Fibroblast of the aortic adventitia (primary cell): ENCODE measurements at places on chromosomes 7 and 10.

DNA sequence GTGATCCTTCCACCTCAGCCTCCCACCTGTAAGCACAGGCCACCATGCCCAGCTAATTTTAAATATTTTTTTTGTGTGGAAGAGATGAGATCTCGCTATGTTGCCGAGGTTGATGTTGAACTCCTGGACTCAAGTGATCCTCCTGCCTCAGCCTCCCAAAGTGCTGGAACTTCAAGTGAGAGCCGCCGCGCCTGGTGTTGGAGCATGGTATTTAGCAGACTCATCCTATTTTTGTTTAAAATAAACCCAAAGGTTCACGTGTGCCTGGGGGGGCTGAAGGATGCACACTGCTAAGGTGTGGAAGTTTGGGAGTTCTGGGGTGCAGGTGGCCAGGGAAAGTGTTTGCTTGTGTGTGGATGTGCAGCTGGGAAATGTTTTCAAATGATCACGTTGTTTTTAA lies 18.1 kb downstream of the PDGFA start:
- no peak for DNase-seq

DNA sequence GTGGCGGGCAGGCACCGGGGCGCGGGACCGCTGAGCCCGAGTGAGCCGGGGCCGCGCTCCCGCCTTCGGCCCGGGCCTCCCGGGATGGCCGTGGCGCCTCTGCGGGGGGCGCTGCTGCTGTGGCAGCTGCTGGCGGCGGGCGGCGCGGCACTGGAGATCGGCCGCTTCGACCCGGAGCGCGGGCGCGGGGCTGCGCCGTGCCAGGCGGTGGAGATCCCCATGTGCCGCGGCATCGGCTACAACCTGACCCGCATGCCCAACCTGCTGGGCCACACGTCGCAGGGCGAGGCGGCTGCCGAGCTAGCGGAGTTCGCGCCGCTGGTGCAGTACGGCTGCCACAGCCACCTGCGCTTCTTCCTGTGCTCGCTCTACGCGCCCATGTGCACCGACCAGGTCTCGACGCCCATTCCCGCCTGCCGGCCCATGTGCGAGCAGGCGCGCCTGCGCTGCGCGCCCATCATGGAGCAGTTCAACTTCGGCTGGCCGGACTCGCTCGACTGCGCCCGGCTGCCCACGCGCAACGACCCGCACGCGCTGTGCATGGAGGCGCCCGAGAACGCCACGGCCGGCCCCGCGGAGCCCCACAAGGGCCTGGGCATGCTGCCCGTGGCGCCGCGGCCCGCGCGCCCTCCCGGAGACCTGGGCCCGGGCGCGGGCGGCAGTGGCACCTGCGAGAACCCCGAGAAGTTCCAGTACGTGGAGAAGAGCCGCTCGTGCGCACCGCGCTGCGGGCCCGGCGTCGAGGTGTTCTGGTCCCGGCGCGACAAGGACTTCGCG lies 534 bp downstream of the FZD9 start:
- no peak for DNase-seq

DNA sequence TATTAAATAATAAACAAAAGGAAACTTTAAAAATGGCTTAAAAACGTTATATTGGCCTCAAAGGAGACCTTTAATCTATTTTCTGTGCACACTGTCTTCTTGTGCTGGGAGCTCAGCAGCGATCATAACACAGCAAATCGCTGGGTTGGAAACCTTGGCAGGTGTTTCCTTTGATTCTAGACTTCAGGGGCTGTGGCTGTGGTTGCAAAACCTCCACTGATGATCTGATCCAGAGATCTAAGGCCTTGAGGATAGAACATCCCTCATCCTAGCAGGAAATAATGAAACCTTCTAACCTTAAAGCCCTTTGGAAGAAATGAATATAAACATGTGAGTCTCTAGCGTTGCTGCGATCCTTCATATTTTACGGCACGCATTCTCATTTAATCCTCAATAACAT lies 29.8 kb downstream of the CDHR3 start:
- no peak for DNase-seq

DNA sequence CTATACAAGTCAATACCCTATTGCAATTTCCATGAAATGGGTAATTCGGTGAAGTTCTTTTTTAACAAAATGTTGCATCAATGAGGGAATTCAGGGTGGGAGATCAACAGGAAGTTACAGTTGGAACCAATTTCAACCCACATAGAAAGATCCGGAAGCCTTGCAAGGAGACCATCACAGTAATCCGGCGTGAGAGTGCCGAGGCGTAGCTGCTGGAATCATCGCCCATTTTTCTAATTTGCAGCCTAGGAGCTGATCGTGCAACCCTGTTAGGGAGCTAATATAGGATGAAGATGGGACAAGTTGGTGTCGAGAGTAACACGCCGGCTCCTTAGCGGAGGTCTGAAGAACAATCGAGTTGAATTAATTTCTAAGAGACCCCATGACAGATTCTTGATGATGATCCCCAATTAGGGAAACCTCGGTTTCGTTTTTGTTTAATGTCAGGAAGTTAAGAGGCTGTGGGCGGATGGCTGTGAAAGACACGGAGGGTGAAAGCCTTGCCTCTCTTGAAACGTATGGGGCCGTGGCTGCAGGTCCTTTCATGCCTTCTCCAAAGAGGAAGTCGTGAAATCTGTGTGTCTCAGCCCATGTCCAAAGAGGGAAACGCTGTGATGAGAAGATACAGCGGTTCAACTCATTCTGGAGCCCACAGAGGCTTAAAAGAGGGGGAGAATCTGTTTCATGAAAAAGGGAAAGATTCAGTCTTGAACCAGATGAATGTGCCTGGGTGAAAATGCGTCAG lies 51.2 kb upstream of the CARD11 start:
- no peak for DNase-seq

DNA sequence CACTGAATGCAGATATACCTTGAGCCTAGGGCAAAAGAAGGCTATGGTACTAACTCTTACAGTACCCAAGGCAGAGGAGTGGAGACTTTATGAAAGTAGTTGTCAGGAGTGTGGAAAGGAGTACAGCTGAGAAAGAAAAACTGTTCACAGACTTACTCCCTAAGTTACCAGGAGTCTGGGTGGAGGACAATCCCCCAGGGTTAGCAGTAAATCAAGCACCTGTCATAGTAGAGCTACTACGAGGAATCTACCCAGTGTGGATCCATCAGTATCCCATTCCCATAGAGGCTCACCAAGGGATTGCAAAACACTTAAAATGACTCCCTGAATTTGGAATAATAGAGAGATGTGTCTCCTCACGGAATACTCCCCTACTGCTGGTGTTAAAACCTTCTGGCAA lies 10.1 kb upstream of the ZNF33B start:
- no peak for DNase-seq

DNA sequence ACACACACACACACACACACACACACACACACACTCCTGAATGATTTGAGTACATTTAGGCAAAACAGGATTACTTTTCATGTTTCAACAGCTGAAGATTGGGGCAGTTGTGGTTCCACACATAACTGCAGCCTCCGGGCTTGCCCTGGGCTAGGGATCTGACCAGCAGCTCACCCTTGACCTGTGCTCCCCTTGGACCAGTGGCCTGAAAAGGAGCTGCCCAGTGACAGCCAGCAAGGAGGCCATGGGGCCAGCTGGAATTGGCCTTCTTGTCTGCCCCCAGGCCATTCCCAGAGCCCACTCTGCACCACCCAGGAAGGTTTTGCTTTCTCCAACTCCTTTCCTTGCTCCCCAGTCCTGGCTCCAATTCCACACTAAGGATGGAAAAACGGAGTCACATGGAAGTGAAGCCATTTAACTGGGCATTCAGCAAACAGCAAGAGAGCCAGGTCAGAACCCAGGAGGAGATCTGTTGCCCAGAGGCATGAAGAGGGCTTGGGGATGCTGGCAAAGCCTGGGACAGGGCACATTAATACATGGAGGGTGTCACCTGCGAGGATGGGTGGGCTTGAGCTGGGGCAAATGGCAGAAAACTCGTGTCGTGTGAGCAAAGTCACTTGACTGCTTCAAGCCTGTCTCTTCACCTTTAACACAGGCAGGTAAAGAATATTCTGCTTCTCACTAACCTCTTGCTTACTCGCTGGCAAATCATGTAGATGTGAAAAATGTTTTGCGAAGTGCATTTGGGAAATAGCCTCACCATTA lies 61.5 kb upstream of the GDF10 start:
- no peak for DNase-seq

DNA sequence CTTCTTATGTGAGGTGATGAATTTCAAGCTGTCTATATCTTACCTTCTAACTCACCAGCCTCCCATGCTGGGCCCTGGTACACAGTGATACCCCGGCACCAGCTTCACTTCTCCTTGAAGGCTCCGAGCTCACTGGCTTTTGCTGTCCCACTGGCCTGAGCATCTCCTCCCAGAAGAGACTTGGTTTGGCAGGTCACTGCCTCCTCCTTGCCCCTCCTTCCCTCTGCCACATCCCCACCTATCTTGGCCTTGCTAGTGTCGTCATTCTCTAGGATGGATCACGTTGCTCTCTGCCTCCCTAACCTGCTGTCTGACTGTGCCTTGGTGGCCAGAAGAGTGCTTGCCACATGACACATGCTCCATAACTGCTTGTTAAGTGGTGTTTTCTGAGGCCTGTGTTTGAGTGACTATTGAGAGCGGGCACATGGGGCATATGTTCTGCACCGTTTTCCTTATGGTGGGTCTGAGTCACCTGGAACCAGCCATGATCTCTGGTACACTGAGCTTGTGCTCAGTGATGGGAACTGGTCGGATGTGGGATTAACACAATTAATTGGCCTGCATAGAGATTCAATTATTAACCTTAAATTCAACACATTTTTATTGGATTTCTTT lies 86.5 kb downstream of the TMEM178B start:
- no peak for DNase-seq

DNA sequence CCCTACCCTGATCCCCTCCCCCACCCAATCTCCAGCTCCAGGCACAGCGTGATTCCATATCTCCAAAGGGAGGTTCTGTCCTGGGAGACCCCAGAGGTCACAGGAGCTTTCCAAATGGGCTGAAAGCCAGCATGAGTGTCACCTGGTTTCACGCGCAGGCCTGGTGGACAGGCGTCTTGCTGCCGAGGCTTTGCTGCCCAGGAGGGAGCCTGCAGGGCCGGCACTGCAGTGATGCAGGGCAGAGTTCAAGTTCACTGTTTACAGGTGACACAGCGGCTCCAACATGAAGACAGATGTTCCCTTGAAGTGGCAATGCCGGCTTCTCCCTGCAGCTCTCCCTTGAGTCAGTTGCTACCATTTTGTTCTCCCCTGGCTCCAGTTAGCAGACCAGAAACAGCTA lies 104.3 kb downstream of the TCERG1L start:
- no peak for DNase-seq

DNA sequence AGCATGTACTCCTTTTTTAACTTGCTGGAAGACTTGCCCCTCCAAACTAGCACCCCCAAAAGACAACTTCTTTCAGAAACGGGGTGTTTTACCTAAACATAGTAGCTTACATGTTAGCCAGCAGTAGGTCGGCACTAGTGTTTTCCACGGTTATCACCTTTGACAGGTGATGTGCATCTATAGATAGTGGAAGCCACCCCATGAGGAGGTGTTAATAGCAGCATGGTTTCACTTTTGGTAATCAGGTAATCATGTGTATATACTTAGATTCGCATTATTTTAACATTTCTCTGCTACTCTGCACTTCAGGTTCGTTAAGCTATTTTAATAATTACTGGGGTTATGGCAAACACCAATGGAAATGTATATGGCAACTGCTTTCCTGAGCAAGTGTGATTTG lies 17.6 kb downstream of the SRI start:
- DNase-seq: no peak

DNA sequence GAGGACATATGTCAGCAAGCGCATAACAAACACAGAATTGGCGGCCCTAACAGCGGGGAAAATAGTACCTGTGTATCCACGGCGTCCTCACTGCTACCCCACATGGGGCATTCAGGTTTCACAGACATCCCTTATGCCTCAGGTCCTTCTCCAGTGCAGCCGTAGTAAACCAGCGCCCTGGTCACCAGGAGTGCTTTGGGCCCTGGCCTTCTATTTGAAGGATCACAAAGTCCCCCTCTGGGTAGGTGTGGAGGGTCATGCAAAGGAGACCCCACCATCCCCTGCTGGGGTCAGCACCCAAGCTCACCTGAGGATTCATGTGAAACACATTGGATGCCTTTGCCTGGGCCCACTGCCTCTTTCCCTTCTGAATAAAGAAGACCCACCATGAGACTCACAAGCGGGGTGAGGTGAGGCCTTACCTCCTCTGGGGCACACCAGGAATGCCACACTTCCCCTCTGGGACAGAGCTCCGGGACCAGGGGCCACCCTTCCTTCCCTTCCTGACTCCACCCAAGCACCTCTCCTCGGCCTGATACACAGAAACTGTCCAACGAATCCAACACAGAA lies 18.8 kb downstream of the CLRN3 start:
- no peak for DNase-seq

DNA sequence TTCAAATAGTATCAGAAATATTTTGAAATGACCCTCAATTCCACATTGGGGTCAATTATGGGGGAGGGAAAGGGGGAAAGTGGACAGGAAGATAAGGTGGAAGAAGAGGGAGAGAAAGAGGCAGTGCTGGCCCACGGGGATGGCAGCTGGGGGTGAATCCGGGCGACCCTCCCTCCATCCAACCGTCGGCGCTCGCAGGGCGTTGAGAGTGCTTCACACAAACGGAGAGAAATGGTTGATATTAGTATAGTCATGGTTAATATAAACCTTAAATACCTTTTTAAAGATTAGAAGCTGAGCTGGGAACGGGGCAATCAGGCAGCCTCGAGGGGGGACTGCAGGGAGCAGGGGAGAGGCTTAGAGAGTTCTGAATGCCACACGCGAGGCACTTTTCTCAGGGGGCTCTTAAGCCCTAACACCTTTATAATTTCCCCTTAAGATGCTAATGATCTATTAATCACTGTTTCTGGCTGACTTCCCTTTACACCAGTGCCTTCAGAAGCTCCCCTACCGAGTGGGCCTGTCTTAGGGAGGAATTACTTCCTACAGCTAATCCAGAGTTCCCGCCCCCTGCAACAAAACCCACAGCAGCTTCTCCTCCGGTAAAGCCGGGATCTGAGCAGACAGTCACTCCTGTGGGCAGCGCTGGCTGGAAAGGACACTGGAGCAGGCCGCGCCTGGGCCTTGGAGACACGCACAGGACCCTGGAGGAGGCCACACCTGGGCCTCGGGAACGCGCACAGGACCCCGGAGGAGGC lies 39.5 kb downstream of the PRKAG2 start:
- no peak for DNase-seq

DNA sequence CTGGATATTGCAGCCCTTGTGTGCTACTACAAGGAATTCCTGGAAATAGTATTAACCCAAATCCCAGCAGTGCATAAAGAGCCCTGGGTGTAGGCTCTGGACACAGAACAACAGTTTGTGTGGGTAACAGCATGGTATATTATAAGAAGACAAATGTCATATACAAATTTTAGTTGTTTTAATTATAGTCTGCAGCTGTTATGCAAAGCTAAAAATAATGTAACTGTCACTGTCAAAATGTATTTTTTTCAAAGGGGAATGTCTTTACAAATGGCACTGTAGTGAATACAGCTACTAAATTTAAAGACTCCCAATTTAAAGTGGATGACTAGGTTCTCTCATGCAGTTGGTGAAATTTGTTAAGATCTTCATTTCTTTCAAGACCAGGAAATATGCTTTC lies 339.0 kb downstream of the GPR37 start:
- DNase-seq: no peak
